Activated T-cell treated with anti-CD3 and anti-CD28 coated beads for 48 hours (primary cell): ENCODE measurements at places on chromosomes 6 and 20.

GRCh38 chr6:25169961-25170360 is 109.2 kb upstream of the CARMIL1 start:
- no peak for DNase-seq

DNA sequence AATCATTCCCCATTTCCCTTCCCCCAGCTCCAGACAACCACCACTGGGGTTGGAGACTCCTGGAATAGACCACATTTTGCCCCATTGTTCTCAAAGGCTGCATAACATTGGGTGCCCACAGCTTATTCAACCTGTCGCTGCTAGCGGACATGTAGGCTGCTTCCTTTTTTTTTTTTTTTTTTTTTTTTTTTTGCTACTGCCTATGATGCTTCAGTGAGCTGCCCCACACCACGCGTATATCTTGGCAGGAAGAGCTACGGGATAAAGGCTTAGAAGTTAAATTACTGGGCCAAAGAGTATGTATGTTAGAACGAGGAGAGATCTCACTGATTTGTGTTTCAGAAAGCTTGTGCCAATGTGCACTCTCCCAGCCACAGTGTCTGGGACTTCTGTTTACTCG is 7.0 kb downstream of the LBP start:
- DNase-seq, result no peak

GRCh38 chr6:134060491-134061106 is 8.2 kb upstream of the SLC2A12 start:
- DNase-seq, result no peak

DNA sequence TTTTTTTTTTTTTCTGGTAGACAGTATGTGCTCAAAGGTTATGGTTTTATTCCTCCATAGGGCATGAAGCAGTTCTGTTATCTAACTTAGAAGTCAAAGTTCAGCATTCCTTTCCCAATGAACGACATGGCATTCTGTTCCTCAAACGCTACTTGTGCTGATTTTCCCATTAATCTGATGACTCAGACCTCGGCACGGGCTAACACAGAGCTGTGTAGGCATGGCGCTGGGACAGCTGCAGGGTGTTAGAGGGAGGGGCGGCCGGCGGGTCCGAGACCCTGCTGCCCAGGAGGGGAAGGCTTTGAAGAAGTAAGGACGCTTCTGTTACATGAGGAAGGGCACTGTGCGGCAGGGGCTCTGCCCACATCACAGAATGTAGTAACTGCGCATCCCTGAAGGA is 93.6 kb upstream of the AGPAT4 start:
- no peak for DNase-seq

- DNase-seq, result no peak
Measured at GRCh38 chr6:33996120-33996475, 149.8 kb downstream of the GRM4 start.

DNA sequence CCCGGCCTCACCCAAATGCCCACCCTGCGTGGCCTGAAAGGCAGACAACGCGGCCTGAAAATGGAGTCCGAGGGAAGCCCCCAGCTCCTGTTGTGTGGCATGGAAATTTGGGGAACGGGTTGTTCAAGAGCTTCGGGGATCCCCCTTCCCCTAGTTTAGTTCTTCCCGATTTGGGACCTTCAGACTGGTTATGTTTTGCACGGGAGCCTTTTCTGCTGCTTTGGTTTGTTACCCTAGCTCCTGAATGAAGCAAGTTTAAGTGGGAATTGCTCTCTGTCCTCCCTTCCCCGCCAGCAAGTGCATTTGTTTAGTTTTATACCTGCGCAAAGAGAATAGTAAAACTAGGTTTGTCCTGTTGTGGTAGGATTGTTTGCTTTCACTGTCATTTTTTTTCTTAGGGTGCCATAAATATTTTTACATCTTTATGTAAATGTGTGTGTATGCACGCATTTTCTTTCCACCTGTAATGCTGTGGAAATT is 604 bp downstream of the SH3BGRL2 start:
- DNase-seq, result no peak

GRCh38 chr6:32609731-32610640 is 20.3 kb upstream of the HLA-DRB1 start:
- DNase-seq, result no peak

- no peak for DNase-seq
Measured at GRCh38 chr20:24761220-24762065, 187.6 kb upstream of the CST7 start.

DNA sequence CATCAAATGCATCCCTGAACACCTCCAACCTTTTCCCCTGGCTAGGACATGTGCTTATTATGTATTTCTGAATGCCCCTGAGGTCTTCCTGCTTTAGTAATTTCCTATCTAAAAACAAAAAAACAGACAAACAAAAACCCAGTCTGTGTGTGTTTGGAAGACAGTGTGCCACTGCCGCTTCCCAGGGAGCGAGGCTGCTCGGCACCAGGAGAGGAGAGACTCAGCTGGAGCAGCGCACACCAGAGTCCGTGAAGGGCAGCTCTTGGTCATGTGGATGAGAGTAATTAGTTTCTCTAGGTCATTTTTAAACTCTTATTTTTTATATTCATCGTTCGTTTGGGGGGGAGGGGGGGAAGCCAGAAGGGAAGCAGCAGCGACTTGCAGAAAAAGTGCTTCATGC is 10.0 kb upstream of the ANKRD60 start:
- no peak for DNase-seq

DNA sequence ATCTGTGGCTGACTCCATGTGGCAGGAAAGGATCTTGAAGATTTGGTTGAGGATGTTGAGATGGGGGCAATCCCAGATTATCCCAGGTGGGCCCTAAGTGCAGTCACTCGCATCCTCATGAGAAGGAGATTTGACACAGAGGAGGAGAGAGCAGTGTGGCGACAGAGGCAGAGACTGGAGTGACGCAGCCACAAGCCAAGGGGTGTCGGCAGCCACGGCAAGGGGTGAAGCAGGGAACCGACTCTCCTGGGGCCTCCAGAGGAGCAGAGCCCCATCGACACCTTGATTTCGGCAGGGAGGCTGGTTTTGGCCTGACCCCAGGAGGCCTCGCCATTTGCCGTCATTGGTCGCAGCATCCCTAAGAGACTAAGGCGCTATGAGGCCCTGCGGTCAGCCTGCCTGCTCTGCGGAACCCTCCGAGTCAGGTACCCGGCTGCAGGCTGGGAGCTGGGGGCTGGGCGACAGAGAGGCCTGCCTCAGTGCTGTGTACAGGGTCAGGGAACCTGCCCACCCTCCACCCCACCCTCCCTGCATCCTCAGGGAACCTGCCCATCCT is 12.5 kb downstream of the EEF1A2 start:
- DNase-seq, result no peak

DNA sequence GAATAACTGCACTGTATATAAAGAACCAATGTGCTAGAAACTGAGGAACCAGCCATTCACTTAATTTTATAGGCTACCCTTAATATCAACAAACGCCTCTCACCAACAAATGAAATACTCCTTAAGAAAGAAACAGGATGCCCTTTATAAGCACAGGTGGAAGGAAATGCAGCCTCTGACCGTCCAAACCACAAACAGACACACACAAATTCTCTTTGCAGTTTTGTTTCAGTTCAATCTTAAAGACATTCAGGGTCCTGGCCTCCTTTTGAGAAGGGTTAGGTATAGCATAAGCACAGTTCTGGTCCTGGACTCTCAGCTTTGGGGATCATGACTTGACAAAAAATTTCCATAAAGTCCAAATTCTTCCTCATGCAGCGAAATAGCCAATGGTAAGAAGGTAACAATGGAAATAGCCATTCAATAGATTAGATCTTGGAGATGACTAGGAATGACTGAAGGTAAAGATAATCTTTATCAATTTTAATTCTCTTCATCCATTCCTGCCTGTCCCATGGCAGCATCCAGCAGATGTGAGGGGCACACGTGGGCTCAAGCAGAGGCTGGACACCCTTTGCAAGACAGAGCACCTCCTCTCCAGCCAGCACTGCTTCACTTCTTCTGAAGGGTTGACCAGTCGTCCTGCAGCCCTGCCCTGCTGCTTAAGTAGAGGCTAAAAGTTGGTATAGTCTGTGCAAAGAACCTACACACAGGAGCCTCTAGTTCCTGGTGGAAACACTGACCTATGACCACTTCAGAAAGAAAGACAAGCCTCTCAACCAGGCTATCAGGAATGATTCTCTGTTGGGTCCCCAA is 123.9 kb downstream of the CD83 start:
- DNase-seq, result no peak

- no peak for DNase-seq
Measured at GRCh38 chr6:4632421-4632820, 143.8 kb upstream of the CDYL start.
